Aorta (tissue), 5 donors: ENCODE measurements at places on chromosomes 5 and 9. TPM values are rescaled to one million over a fixed set of nuclear protein-coding genes. Genes with fewer than 3 reads are reported as not detected.

- H3K36me3 ChIP-seq = no peaks in the 10 kb centered on the region
- H3K27ac ChIP-seq = no peak overlapping the region
- H3K27me3 ChIP-seq = no peaks in the 10 kb centered on the region
Observed at GRCh38 chr9:90789408-90789807, 12.2 kb upstream of the SYK start.

DNA sequence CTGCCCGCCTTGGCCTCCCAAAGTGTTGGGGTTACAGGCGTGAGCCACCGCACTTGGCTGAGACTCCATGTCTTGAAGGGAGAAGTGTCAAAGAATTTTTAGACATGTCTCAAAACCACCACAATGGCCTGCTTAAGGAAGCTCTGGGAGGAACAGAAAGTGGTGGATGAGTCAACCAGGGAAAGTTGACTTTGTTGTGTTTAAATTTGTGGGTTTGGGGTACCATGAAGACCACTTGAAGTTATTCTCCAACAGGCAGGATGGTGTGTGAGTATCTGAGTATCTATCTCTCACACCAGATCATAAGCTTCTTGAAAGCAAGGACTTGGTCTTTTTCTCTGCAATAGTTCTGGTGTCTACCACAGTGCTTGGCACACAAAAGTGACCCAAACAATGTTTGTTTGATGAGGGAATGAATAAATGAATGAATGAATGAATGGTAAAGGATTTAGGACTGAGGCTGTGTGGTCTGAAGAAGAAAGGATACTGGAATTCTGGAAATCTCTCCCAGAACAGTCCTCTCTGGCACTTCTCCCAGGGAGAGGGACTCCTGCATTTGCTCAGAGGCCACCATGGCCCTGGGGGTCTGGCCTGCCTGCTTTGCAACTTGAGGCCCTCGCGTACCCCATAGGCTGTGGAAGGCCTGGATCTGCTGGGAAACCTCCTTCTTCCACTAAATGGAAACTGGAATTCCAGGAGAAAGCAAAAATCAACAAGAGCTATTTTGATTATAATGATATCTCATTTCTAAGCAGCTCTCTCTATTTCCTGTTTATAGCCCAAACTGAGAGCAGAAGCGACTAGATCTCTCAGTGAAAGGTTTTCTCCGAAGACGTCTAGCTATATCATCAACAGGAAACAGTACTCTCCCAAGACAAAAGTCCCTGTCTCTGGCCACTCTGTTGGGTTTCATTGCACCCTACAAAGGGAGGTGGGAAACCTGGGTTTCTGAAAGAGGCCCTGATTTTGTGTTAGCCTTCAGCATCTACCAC is 187.9 kb downstream of the PALM2AKAP2 start:
- no peaks in the 10 kb centered on the region for H3K27me3 ChIP-seq
- peaks cover 3% of the 10 kb centered on the region for H3K4me1 ChIP-seq
- H3K27ac ChIP-seq = no peak overlapping the region
- no peaks in the 10 kb centered on the region for H3K36me3 ChIP-seq
- H3K4me3 ChIP-seq = no peak overlapping the region

PCDHGA3 gene
- 7.4 TPM for total RNA-seq

DNA sequence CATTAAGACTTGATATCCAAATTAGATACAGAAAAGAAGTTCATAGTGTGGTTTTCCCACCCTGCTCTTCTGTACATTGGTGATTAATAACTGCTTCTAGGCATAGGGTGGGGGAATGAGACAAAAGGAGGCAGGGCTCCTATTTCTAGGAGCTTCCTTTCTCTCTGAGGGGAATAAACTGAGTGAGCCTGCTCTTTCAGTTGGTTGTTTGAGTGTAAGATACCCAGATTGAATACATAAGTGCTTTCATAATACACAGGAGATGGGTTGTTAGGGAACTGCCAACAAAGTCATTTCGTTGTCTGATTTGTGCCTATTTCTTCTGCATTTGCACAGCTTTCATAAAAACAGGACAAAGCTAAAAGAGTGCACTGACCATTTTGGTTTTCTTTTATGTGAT is 48.9 kb upstream of the TTC23L start:
- DNase-seq = no peak
- no peaks in the 10 kb centered on the region for H3K4me1 ChIP-seq
- H3K36me3 ChIP-seq = no peaks in the 10 kb centered on the region
- no peaks in the 10 kb centered on the region for H3K27me3 ChIP-seq

DNA sequence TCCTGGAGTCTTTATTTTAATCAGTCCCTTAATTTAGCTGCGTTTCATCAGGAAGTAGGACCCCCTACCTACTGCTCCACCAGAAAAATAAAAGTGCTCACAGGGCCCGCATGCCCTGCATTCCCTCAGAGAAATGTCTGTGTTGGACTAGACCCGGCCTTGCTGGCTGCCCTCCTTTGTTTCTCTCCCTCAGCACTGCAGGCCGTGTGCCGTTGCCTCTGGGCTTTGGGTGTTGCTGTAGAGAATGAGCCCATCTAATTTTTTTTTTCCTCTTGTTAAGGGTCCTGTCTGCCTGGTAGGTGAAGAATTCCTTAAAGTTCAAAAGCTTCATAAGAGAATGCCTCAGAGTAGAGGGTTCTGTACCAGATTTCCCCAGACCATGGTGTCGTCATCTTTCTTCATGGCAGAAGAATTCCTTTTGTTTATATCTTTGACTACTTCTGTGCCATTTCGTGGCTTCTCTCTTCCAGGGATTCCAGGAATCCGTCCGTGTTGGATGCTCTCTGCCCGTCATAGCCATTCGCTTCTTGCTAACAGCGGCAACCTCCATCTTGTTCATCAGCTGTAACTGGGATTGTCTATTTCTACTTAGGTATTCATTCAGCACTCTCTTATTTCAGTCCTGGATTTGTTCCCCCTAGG is 49.8 kb upstream of the ANGPTL2 start:
- H3K4me3 ChIP-seq = no peak overlapping the region
- no peaks in the 10 kb centered on the region for H3K27me3 ChIP-seq
- no peak overlapping the region for H3K27ac ChIP-seq
- no peaks in the 10 kb centered on the region for H3K4me1 ChIP-seq
- DNase-seq = no peak

DNA sequence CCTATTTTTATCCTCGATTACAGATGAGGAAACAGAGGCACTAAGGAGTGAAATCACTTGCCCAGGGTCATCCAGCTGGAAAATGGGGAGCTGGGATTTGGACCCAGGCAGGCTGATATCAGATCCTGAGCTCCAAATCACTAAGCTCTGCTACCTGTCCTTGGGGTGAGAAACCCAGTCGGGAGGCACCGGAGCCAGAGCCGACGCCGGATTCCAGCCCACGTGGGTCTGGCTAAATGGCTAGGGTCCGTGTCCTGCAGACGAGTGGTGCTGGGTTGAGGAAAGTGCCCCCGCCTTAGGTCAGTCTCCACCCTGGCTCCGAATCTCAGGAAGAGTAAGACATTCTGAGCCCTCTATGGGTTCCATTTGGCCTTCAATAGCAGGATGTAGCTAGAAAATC is 61.3 kb upstream of the GGTA1 start:
- DNase-seq = no peak
- no peaks in the 10 kb centered on the region for H3K4me1 ChIP-seq
- no peaks in the 10 kb centered on the region for H3K27me3 ChIP-seq
- H3K27ac ChIP-seq = no peak overlapping the region
- no peaks in the 10 kb centered on the region for H3K36me3 ChIP-seq

GRCh38 chr9:131095666-131096268 is 564 bp upstream of the AIF1L start:
- no peak for DNase-seq
- no peaks in the 10 kb centered on the region for H3K36me3 ChIP-seq
- peak overlapping the region; percentile 43 for H3K4me3 ChIP-seq
- no peaks in the 10 kb centered on the region for H3K4me1 ChIP-seq
- H3K27me3 ChIP-seq = no peaks in the 10 kb centered on the region
- no peak overlapping the region for H3K27ac ChIP-seq

GRCh38 chr5:39411985-39412384 is 12.8 kb downstream of the DAB2 start:
- no peaks in the 10 kb centered on the region for H3K36me3 ChIP-seq
- no peak overlapping the region for H3K4me3 ChIP-seq
- peaks cover 11% of the 10 kb centered on the region for H3K4me1 ChIP-seq
- no peak overlapping the region for H3K27ac ChIP-seq
- no peaks in the 10 kb centered on the region for H3K27me3 ChIP-seq
- DNase-seq = no peak

PCDHGB2 gene
- total RNA-seq = 6.5 TPM

DNA sequence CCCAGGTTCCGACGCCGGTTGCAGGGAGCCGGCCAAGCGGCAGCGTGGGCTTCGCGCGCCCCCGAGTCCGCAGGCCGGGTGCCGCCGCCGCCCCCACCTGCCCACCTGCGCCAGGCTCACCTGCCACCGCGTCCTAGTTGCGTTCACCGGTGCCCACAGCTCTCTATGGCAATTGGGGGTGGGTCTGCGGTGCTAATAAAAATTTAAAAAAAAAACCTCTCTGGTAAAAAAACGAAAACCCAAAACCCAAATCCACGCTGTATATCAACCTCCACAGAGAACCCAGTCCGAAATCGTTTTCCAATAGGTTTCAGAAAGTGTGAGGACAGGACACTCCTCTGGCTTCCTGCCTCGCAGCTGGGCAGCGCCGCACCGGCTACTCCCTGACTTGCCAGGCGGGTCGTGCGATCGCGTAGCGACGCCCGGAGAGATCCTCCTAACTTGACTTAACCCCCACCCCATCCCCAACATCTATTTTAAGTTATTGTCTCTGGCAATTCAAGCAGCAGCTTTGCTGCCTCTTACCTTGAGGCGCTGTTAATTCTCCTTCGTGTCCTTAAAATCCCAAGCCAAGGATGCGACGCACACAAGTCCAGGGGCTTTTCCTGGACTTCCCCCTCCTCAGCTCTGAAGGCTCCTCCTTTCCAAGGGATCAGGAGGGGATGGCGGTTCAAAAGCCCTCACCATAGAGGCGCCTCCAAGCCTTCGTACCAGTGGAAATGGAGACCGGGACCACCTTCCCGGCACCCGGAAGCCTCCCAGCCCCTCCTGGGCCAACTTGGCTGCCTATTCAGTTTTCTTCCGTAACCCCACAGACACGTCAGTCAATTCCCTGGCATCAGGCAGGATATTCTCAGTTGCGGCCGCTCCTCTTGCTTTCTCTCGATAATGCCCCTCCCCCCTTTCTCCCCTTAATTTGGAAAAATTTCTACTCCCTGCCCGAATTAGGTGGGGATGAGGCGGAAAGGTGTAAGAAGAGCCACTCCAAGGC is 1639.4 kb upstream of the C9orf72 start:
- no peak overlapping the region for H3K4me3 ChIP-seq
- H3K4me1 ChIP-seq = no peaks in the 10 kb centered on the region
- peaks cover 1% of the 10 kb centered on the region for H3K27me3 ChIP-seq
- no peaks in the 10 kb centered on the region for H3K36me3 ChIP-seq
- DNase-seq = no peak
- no peak overlapping the region for H3K27ac ChIP-seq

LEAP2 gene
- 2.1 TPM for total RNA-seq

MAP1B gene
- 382 TPM for total RNA-seq

DNA sequence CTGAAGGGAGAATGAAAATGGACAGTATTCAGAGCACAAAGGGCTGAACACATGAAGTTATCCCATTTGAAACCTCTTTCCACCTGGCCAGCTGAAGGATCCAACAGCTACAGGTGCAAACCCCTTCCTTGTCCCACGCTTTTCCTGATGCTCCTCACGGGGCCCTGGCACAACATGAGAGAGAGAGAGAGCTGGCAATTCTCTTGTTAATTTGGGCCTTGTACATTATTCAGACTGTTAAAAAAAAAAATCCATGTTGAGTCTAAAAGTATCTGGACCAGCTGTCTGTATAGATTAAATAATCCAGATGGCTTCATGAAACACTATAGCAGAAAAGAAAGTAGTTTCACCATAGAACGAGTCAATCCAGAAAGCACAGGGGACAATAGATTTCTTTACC is 74.1 kb downstream of the HMHB1 start:
- H3K4me3 ChIP-seq = no peak overlapping the region
- H3K36me3 ChIP-seq = no peaks in the 10 kb centered on the region
- no peaks in the 10 kb centered on the region for H3K27me3 ChIP-seq
- no peak overlapping the region for H3K27ac ChIP-seq
- H3K4me1 ChIP-seq = no peaks in the 10 kb centered on the region

OR1J2 gene
- total RNA-seq = not detected

GRCh38 chr9:117444501-117444900 is 29.6 kb upstream of the ASTN2 start:
- H3K27me3 ChIP-seq = no peaks in the 10 kb centered on the region
- H3K4me1 ChIP-seq = no peaks in the 10 kb centered on the region
- H3K4me3 ChIP-seq = no peak overlapping the region
- no peak overlapping the region for H3K27ac ChIP-seq
- no peaks in the 10 kb centered on the region for H3K36me3 ChIP-seq

- H3K4me1 ChIP-seq = no peaks in the 10 kb centered on the region
- H3K27me3 ChIP-seq = no peaks in the 10 kb centered on the region
- H3K36me3 ChIP-seq = peaks cover 1% of the 10 kb centered on the region
- DNase-seq = no peak
Observed at GRCh38 chr5:146079695-146080373, 25.5 kb downstream of the PLAC8L1 start.

GRCh38 chr5:124995421-124995820 is 249.0 kb upstream of the ZNF608 start:
- no peaks in the 10 kb centered on the region for H3K4me1 ChIP-seq
- H3K36me3 ChIP-seq = no peaks in the 10 kb centered on the region
- H3K27ac ChIP-seq = no peak overlapping the region
- no peaks in the 10 kb centered on the region for H3K27me3 ChIP-seq

GPX8 gene
- 29.8 TPM for total RNA-seq

- no peaks in the 10 kb centered on the region for H3K4me1 ChIP-seq
- no peak for DNase-seq
- H3K27ac ChIP-seq = no peak overlapping the region
- H3K27me3 ChIP-seq = no peaks in the 10 kb centered on the region
- no peaks in the 10 kb centered on the region for H3K36me3 ChIP-seq
- H3K4me3 ChIP-seq = no peak overlapping the region
Observed at GRCh38 chr9:72743836-72744235, 209.0 kb downstream of the ALDH1A1 start.

DNA sequence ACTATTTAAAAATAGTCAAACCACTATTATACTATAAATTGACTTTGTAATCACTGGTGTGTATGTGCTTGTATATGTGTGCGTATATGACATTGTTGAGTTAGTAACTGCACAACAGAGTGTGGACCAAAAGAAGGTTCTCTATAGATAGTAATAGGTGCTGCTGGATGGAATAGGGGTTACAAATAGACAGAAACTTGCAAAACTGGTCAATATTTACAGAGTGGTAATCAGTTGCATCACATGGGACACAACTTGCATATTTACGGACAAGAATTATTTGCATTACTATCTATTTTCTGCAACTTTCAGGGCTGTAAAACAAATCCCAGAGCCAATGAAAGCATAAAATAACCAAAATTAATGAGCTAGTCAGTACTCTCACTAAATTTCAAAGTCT is 42.4 kb downstream of the TNFSF8 start:
- no peaks in the 10 kb centered on the region for H3K4me1 ChIP-seq
- DNase-seq = no peak

SCGB3A2 gene
- total RNA-seq = not detected

- no peak for DNase-seq
- H3K27me3 ChIP-seq = no peaks in the 10 kb centered on the region
- H3K27ac ChIP-seq = no peak overlapping the region
Observed at GRCh38 chr5:118327389-118327788, 661.0 kb downstream of the DTWD2 start.
